Central memory CD4-positive, alpha-beta T cell (primary cell): ENCODE measurements at places on chromosomes 3 and 15.

- DNase-seq: no peak
Observed at GRCh38 chr15:39860200-39860599, 59.9 kb downstream of the GPR176 start.

GRCh38 chr3:83076041-83076440, 1314.6 kb upstream of the GBE1 start:
- DNase-seq: no peak

GRCh38 chr3:549636-550035, 353.1 kb downstream of the CHL1 start:
- no peak for DNase-seq

GRCh38 chr3:184765730-184766074, 46.3 kb upstream of the VPS8 start:
- no peak for DNase-seq

DNA sequence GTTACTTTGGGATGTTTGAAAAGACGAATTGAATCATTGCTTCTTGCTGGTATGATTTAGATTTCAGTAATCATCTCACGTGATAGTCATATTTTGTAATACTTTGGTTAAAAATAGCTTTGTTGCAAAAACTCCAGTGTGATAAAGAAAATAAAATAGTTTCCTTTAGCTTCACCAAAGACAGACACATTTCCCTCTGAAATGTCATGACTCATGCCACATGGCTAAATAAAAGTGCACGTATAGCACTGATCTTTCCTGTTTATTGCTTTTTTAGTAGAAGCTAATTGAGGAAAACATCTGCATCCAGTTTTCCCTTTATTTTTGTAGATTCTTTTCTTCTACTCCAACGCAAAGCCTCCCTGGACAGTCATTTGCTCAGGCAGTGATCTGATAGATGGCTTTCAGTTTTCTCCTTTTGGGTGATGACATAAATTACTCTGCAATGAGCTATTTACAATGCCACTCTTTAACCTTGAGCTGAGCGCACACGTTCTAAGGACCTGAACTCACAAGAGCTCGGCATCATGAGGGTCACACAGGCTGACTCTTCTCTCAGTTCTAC, 84.9 kb downstream of the ARNT2 start:
- DNase-seq: no peak

- no peak for DNase-seq
Observed at GRCh38 chr15:49621401-49621811, 558 bp downstream of the DTWD1 start.

DNA sequence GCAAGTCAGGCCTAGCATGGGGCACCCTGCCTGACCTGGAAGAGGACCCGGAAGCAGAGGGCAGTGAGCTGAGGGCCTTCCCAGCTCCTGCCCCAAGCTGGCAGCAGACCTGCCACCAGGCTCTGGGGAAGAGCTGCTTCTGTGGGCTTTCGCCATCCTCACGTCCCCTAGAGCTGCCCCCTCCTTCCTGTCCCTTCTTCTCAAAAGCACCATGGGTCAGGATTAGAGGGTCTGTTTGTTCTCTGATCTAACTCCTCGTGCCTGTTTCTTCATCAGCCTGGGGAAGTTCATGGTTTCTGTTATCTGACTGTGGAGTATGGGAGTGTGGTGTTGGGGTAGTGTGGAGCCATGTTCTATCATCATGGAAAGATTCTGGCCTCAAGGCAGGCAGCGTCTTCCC, 58.4 kb upstream of the POLG start:
- DNase-seq: no peak

- DNase-seq: no peak
Observed at GRCh38 chr15:76840830-76841460, 64.2 kb downstream of the SCAPER start.

GRCh38 chr3:125121246-125122010, 65.6 kb upstream of the HEG1 start:
- no peak for DNase-seq

DNA sequence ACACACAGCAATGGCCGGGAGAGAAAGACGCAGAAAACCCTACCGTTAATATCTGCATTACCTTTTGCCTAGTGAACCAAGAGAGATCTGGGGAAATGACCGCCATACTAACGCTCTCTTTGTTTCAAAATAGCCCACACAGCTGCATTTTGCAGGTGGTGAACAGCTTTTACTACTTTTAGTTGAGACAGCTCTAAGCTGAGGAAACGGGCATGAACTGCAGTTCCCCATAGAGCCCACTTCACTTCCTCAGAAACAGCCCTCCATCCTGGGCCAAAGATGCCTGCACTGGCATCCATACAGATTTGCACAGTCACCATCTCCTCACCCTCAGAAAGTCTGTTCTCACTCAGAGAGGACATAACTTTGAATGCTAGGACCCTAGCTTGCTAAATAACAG, 45.0 kb downstream of the ZNF860 start:
- no peak for DNase-seq

DNA sequence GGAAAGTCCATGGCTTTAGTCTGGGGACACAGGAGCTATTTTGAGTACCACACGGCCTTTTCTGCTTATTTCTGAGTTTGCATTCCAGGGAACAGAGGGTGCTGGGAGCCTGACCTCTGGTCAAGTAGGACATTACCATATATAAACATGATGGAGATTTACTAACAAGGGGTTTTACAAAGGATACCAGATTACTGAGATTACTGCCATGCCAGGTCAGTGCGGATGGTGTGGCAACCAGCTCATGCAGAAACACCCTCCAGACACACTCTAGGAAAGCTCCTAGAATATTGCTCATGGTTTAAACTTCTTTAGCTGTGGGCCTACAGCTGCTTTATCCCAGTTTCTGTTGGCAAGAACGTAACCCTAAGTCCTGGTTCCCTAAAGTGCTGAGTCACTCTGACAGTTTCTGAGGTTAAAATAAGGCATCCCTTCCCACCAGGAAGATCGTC, 54.3 kb upstream of the AGTR1 start:
- DNase-seq: no peak

DNA sequence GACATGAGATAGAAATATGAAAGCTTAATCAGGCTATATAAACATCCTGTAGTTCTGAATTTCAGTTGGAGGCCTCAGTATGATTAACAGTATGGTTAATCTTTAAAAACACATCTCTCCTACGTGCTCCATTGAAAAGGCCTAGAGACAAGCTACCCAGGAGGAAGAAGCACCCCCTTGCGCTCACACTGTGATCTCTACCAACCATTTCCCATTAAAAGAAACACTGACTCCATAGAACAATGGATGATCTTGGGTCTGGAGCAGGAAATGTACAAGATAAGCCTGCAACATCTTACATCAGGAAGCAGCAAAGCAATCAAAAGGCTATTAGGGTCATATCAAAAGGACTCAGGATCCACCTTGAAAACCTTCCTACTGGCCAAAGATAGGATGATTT, 3.4 kb upstream of the EOGT start:
- no peak for DNase-seq

GRCh38 chr3:163745204-163745603, 1333.1 kb downstream of the SI start:
- no peak for DNase-seq
